ENCODE measurements at places on chromosomes 4 and X. TPM values are rescaled to one million over a fixed set of nuclear protein-coding genes. Genes with fewer than 3 reads are reported as not detected.

MGARP gene
- total RNA-seq, result 4.3 TPM

PI4K2B gene
- 10.3 TPM for total RNA-seq

DACH2 gene
- total RNA-seq, result 1.0 TPM

SMIM31 gene
- not detected for total RNA-seq

GYPB gene
- total RNA-seq, result not detected

PPP2R3B gene
- 72.1 TPM for total RNA-seq

PHOX2B gene
- not detected for total RNA-seq

DAPP1 gene
- not detected for total RNA-seq

DNA sequence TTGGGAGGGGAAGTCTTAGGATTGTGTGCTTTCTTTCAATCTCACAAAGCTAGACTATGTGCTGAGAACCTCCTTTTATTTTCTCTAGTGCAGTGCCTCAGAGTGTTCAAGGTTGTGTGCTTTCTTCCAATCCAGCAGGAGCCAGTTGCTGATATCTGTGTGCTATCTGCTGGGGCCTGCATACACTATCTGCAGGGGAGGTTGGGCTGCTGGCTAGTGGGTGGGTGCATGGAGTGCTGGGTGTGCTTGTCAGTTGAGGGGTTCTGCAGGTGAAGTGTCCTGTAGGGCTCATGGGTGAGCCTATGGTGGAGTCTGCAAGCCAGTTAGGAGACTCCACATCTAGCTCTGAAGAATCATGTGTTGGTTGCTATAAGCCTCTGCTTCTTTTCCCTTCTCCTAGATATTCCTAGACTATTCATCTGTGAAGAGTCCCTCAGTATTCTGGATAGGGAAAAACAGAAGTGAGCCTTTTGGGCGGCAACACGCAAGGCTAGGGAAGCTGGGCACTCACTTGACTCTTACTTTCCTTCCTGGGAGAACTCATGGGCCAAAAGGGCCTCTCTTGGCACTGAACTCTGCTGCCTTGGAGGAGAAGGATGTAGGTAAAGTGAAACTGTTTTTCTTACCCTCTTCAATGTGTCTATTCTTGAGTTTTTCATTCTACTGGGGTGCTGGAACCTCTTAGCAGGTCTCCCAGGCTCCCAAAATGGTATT, 8.0 kb upstream of the CISD2 start:
- DNase-seq, result no peak

GRCh38 chr4:140122891-140123290, 31.1 kb downstream of the MAML3 start:
- DNase-seq, result no peak

- DNase-seq, result no peak
Measured at GRCh38 chr4:26325191-26325590, 4.4 kb downstream of the RBPJ start.

DNA sequence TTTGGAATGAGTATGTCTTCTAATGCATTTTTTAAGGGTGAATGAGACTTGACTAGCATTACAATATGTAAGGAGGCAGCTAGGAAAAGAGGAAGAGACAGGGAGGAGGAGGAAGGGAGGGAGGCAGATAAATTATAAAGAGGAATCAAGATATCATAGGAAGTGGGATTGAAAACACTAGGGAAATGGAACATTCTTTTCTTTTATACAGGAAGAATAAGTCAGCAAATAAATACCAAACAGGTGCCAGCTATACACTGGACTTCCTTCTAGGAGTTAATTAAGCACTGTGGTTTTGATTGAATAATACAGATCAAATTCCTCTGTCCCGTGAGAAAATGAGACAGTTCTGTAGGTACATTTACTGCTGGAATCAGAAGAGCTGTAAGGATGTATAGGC, 78.6 kb downstream of the PACRGL start:
- no peak for DNase-seq

DNA sequence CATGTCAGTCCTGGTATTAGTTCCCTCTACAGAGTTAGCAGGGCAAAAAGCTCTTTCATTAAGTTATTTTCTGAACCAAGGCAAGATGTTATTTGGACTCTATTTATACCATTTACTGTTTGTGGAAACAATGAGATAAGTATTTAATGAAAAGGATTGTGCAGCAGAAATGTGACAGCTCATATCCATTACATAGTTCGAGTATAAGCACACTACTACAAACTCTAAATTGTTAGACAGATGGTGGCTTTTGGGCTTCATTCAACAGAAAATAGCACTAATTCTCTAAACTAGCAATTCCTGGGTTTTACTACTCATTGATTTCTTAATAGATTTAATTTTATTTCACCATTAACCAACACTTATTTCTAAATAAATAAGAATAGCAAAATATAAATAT, 95.2 kb upstream of the ANK2 start:
- DNase-seq, result no peak

DNA sequence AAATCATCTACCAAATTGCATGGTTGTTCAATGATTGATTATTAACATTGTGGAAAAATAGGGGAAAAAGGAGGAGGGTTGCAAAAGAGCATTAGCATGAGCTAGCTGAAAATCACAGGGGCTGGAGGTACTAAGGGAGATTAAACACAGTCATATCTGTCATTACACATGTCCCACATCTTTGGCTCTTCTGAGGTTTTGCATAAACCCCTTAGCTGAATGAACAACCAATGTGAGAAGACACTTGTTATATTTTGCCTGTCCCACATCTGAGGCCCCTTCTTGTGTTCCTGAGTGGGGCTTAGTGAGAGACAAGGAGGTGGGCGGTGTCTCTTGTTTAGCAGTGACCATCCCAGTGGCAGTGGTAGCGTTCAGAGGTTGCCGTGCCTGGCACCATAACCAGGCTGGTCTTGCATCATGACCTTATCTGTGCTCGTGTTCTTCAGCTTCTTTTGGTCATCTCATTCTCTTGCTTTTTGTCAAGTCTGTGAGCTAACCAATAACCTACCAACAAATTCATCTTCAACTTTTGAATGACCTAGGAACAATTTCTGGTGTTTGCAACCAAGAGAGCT, 95.6 kb downstream of the MID1IP1 start:
- DNase-seq, result no peak

GRCh38 chr4:76090241-76090691, 15.8 kb downstream of the ART3 start:
- DNase-seq, result no peak

GRCh38 chr4:137524725-137525369, 7.4 kb downstream of the PCDH18 start:
- no peak for DNase-seq

DNA sequence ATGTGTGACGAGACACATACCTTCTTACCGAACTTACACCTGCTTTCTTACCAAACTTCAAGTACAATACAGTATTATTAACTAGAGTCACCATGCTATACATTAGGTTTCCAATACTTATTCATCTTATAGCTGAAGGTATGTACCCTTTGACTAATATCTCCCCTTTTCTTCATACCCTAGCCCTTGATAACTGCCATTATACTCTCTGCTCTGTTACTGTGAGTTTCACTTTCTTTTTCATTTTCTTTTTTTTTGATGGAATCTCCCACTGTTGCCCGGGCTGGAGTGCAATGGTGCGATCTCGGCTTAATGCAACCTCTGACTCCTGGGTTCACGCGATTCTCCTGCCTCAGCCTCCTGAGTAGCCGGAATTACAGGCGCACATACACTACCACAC, 3.4 kb upstream of the PNMA5 start:
- DNase-seq, result no peak

- no peak for DNase-seq
Measured at GRCh38 chr4:128635141-128635954, 174.2 kb upstream of the JADE1 start.

- no peak for DNase-seq
Measured at GRCh38 chr4:113444386-113444785, 317.2 kb downstream of the CAMK2D start.

GRCh38 chr4:48190839-48191238, 56.8 kb upstream of the TXK start:
- DNase-seq, result no peak

GRCh38 chr4:21744046-21744445, 204.5 kb downstream of the KCNIP4 start:
- no peak for DNase-seq

DNA sequence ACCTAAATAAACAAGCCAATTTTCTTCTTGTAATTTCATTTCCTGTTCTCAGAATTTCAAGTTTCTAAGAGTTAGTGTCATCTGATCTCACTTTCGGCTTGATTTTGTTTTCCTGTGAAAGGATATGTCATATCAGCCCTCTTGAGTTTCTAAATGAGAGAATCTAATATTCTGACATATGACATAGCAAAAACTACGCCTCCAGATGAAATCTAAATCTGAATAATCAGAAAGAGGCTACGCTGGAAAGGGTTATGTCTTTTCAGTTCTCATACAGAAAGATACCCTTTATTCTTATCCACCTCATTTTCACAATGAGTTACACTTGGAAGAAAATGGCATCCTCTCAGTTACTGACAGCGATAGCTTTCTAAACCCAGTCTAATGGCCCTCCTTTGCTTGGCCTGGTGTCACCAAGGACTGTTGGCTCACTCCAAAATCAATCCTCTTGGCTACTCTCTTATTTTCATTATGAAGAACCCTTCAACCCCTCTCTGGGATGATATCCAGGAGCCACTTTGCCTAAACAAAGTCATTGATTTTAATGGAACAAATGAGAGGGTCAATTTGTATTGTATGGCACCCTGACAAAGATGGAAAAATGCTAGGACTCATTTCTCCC, 65.6 kb downstream of the ASB9 start:
- no peak for DNase-seq

- no peak for DNase-seq
Measured at GRCh38 chrX:111257733-111258132, 12.6 kb downstream of the CAPN6 start.

DNA sequence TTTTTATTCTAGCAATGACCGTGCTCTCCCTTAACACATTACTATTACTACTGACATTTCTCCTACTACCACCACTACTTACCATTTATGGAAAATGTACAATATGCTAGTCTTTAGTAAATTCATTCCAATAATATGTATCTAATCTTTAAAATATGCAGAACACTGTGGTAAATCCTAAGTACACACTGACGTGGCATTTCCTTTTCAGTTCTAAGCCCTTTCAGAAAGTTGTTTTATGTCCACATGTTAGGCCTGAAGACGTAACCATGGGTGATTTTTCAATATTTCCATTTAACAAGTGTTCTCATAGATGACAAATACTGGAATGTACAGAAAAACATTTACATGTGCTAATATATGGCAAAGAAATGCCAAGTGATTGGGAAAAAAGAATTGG, 268.6 kb upstream of the SLIT2 start:
- no peak for DNase-seq

DNA sequence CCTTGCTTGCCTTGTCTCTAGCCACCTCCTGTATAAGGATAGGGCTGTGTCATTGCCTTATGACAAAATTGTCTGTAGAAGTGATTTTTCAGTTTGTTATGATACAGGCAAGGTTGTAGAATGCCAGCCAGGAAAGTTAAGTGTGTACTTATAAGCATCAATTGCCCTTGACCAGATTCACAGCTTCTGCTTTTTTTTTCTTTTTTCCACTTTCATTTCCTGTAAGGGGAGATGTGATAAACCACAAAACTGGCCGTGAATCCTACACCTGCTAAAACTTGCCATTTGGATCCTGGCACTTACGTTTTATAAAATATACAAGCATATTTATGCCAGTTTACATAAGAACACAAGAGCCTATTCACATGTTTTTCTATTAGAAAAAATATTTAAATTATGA, 35.0 kb upstream of the BMPR1B start:
- DNase-seq, result no peak

GRCh38 chr4:38734911-38735310, 47.9 kb downstream of the TLR10 start:
- DNase-seq, result no peak

- no peak for DNase-seq
Measured at GRCh38 chrX:148813422-148813821, 313.0 kb downstream of the AFF2 start.

- DNase-seq, result no peak
Measured at GRCh38 chr4:1491328-1492141, 85.3 kb upstream of the NKX1-1 start.

GRCh38 chr4:96044971-96045370, 205.1 kb downstream of the PDHA2 start:
- DNase-seq, result no peak

DNA sequence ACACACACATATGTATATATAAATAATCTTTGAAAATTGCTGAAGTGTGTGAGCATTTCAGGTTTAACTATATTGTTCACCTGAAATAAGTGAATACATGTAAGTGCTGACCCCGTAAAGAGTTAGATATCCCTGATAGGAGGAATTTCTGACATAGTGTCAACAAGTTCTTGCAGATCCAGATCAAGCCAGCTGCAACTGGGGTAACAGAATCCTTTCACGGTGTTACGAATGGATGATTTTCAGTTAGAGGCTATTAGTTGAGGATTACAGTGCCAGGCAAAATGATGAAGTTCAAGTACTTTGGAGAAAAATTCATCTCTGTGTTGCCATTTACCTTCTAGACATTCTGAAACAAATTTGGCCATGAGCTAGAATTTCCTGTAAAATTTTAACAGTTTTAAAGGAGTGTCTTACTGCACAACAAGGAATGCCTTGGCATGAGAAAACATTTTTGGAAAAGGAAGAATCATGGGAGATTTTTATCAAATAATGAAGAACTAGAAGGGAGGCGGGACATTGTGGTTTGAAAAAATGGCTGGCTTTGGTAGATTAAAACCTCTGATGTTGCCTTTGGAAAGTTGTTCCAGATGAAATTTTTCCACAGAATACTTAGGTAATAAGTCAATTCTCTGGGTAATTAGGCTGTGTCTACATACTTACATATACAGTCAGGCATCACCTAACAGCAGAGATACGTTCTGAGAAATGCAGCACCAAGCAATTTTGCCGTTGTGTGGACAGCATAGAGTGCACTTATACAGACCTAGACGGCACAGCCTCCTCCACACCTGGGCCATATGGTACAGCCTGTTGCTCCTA, 84.4 kb upstream of the FAT1 start:
- no peak for DNase-seq

GRCh38 chrX:54807524-54808108, at the start of gene MAGED2:
Gene MAGED2, plus strand, starts transcription at chrX:54807745. Its CDS starts 1,587 bp downstream, at chrX:54809332.
- peak; percentile 42 for DNase-seq

DNA sequence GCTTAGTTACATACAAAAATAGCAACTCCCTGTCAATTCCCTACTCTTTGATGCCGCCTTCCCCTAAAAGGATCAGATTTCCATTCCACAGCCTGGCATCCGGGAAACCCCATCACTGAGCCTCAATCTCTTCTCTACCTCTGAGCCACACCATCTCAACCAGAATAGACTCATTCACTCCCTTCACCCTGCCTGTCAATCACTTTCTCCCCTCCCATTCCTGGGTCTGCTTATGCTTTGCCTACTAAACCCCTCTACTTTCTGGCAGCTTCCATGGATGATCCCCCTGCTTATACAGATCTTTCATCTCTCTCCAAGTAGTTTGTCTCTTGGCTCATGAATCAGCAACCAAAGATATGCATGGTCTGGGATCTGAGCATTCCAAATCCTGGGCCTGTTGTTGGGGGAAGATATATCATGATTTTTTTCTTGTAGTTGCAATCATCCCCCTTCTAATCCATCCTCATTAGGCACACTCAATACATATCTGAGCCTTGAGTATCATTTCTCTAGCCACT, 2.6 kb downstream of the AMER1 start:
- DNase-seq, result no peak

DNA sequence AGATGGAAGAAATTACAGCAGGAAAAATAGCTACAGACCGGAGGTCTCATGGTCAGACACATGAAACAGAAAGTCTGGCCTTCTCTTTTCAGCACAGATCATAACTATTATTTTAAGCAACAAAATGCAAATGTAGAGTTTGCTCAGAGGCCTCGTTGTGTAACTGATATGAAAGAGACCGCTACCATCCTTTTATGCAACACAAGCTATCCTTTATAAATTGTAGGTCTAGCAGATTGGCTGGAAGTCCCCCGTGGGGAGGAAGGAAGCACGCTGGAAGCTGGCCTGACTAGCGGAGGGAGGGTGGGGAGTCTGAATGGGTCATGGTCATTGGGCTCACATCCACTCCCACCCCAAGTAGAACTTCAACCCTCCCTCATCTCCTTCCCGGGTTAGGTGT, 27.7 kb downstream of the DMP1 start:
- DNase-seq, result no peak
